Gastrocnemius medialis (tissue), 4 donors: ENCODE measurements at places on chromosomes 11 and 22. TPM values are rescaled to one million over a fixed set of nuclear protein-coding genes. Genes with fewer than 3 reads are reported as not detected.

The RASSF7 gene
- total RNA-seq, result 2.4 TPM

The GUCY1A2 gene
- 5.3 TPM for total RNA-seq

The SYT8 gene
- not detected for total RNA-seq

GRCh38 chr11:9753021-9753420, 89.1 kb downstream of the SWAP70 start:
- H3K4me3 ChIP-seq, result no peak overlapping the region
- DNase-seq, result no peak
- no peaks in the 10 kb centered on the region for H3K27me3 ChIP-seq
- H3K36me3 ChIP-seq, result no peaks in the 10 kb centered on the region

GRCh38 chr22:35303029-35303624, 3.4 kb downstream of the TOM1 start:
- no peaks in the 10 kb centered on the region for H3K36me3 ChIP-seq
- DNase-seq, result no peak
- H3K4me3 ChIP-seq, result no peak overlapping the region
- H3K4me1 ChIP-seq, result peaks cover 65% of the 10 kb centered on the region
- H3K27me3 ChIP-seq, result no peaks in the 10 kb centered on the region
- peak overlapping the region; percentile 98 for H3K27ac ChIP-seq

GRCh38 chr11:64844330-64845128, at the start of gene CDC42BPG:
TSS of gene CDC42BPG (minus strand) at chr11:64844653. CDS start at chr11:64844569, 84 bp downstream.
- no peak within 1 kb of the TSS for H3K27ac ChIP-seq
- peaks cover 3% of the 10 kb centered on the region for H3K27me3 ChIP-seq
- H3K36me3 ChIP-seq, result no peaks in the 10 kb centered on the region
- H3K4me1 ChIP-seq, result peaks cover 14% of the 10 kb centered on the region

GRCh38 chr11:94735907-94736306, 32.2 kb upstream of the AMOTL1 start:
- DNase-seq, result no peak
- H3K27ac ChIP-seq, result no peak overlapping the region
- H3K4me3 ChIP-seq, result no peak overlapping the region
- H3K4me1 ChIP-seq, result peaks cover 32% of the 10 kb centered on the region

DNA sequence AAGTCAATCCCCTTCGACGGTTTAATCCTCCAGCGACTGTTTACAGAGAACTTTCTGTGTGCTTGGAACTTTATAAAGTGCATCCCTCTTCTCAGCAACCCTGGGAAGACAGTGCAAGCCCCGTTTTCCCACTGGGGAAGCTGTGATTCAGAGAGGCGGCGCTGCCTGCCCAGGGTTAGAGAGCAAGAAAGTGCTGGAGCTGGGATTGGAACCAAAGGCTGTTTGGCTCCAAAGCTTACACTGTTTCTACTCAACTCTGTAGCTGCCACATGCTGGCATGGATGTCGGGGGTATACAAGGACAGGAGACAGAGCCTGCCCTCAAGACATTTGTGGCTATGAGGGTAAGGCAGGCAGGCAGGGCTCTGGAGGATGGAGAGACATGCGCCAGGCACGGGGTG, 13.0 kb downstream of the FBLN1 start:
- H3K27ac ChIP-seq, result no peak overlapping the region
- no peak overlapping the region for H3K4me3 ChIP-seq
- H3K36me3 ChIP-seq, result no peaks in the 10 kb centered on the region
- H3K4me1 ChIP-seq, result peaks cover 10% of the 10 kb centered on the region
